Calu3 (cell line): ENCODE measurements at places on chromosomes 5 and 9. TPM values are rescaled to one million over a fixed set of nuclear protein-coding genes. Genes with fewer than 3 reads are reported as not detected.
A peak's percentile ranks its signal among the peaks of the same experiment; 100 is the strongest.

GRCh38 chr5:35861718-35862117 is 5.0 kb downstream of the IL7R start:
- no peaks in the 10 kb centered on the region for H3K4me1 ChIP-seq
- no peaks in the 10 kb centered on the region for H3K36me3 ChIP-seq
- H3K27me3 ChIP-seq = no peaks in the 10 kb centered on the region
- H3K4me3 ChIP-seq = no peak overlapping the region
- DNase-seq = no peak
- no peak overlapping the region for H3K27ac ChIP-seq

DNA sequence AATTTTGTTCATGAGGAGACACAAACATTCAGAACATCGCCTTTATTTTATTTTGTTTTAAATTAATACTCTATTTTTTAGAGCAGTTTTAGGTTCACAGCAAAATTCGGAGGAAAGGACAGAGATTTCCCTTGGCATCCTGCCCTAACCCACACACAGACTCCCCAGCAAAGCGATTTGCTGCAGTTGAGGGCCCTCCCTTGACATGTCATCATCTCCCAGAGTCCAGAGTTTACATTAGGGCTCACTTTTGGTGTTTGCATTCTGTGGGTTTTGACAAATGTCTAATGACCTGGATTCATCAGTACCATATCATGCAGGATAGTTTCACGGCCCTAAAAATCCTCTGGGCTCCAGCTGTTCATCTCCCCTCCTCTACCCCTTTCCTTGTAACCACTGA is 33.6 kb upstream of the COL5A1 start:
- H3K4me1 ChIP-seq = no peaks in the 10 kb centered on the region
- no peak for DNase-seq
- no peak overlapping the region for H3K27ac ChIP-seq
- no peaks in the 10 kb centered on the region for H3K27me3 ChIP-seq

- no peaks in the 10 kb centered on the region for H3K4me1 ChIP-seq
- peaks cover 49% of the 10 kb centered on the region for H3K27me3 ChIP-seq
- no peaks in the 10 kb centered on the region for H3K36me3 ChIP-seq
Observed at GRCh38 chr9:85466834-85467233, 274.9 kb downstream of the AGTPBP1 start.

DNA sequence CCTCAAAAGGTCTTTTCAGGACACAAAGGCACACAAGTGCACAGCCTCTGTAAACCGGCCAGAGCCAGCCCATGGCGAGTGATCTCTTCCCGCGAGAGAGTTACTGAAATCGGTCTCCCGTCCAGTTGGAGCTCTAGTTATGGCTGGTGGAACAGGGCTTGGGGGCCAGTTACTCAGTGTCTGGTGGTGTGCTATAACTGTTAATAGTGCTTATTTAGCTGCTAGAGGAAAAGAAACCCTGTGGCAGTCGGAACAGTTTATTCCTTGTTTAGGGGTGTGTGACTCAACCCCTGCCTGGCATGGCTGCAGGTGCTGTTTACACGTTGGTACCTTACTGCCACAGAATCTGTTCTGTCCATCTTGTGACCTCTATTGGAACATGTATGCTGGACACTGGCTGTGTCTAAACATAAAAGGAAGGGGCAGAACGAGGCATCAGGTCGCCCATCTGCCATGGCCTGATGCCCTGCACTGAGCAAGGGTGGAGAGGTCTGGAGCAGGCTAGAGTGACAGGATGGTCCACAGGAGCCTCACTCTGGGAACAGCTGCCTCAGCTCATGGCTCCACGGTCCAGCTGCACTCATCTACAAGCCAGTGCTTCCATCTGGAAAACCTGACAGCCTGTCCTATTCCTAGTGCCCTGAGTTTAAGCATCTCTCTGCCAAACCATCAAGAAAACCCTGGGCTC is 49.6 kb upstream of the SIMC1 start:
- H3K4me1 ChIP-seq = no peaks in the 10 kb centered on the region
- H3K4me3 ChIP-seq = no peak overlapping the region
- no peak for DNase-seq
- no peaks in the 10 kb centered on the region for H3K36me3 ChIP-seq
- H3K27ac ChIP-seq = no peak overlapping the region

DNA sequence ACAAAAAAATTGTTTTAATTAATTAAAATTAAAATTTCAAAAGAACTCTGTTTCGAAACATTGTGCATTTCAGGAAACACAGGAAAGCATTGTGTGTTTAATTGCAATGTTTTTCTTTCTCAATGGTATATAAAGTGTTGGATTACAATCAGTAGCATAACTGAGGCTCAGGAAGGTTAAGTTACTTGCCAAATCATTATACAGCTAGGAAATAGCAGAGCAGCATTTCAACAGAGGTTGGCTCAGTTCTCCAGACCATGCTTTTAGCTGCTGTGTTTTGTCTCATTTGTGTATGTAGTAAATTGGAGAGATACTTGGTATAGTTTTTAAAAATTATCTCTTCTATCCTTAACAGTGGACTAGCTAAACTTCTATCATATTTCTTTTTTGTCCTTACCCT is 30.0 kb upstream of the CAMLG start:
- H3K4me3 ChIP-seq = no peak overlapping the region
- no peaks in the 10 kb centered on the region for H3K27me3 ChIP-seq
- H3K36me3 ChIP-seq = peaks cover 66% of the 10 kb centered on the region
- H3K4me1 ChIP-seq = no peaks in the 10 kb centered on the region

- peak; percentile 10 for DNase-seq
- peak overlapping the region; percentile 90 for H3K4me3 ChIP-seq
- peak overlapping the region; percentile 27 for H3K27ac ChIP-seq
- H3K4me1 ChIP-seq = peaks cover 22% of the 10 kb centered on the region
- peaks cover under 1% of the 10 kb centered on the region for H3K27me3 ChIP-seq
Observed at GRCh38 chr9:137130176-137130755, 8.7 kb upstream of the GRIN1 start.

DNA sequence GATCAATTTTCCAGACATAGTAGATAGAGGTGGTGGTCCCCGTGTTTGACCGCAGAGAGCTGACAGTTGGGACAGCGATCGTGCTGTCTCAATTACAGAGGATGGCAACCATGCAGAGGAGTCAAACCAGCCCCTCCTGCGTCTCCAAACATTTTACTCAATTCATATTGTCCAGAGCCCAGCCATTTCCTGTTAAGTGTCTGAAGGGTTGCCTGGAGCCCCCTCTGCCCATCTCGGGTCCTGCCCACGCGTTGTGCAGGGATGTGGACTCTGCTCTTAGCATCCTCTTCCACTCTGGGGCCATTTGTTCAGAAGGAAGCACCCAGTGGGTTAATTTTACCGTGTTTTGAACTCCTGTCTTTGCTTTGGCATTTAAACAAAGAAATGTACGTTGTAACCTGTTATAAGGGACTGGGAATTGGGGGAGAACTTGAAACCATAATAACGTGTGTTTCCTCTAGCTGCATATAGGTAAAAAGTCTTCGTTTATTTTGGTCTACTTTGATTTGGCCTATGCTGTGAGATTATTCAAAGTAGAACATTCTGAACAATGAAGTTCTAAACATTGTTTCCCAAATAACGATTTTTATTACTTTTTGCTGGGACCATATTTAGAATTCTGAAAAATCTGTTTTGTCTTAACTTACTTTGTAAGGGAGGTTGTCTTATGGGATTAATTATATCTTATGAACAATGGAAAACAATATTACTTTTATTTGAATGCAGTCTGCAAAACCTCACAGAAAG is 876 bp downstream of the EGFLAM start:
- no peak for DNase-seq
- no peaks in the 10 kb centered on the region for H3K36me3 ChIP-seq
- H3K4me3 ChIP-seq = no peak overlapping the region
- no peak overlapping the region for H3K27ac ChIP-seq
- peaks cover 99% of the 10 kb centered on the region for H3K27me3 ChIP-seq
- no peaks in the 10 kb centered on the region for H3K4me1 ChIP-seq

GRCh38 chr5:169336242-169336641 is 35.3 kb upstream of the SLIT3 start:
- H3K4me3 ChIP-seq = no peak overlapping the region
- DNase-seq = no peak
- no peaks in the 10 kb centered on the region for H3K4me1 ChIP-seq

- H3K36me3 ChIP-seq = peaks cover 10% of the 10 kb centered on the region
- peaks cover 8% of the 10 kb centered on the region for H3K4me1 ChIP-seq
- no peak overlapping the region for H3K27ac ChIP-seq
Observed at GRCh38 chr5:172178991-172179989, 8.7 kb downstream of the STK10 start.

- H3K36me3 ChIP-seq = no peaks in the 10 kb centered on the region
- no peak for DNase-seq
- no peaks in the 10 kb centered on the region for H3K4me1 ChIP-seq
Observed at GRCh38 chr5:2857837-2858236, 106.4 kb upstream of the IRX2 start.

GRCh38 chr5:77993141-77993854 is 217.2 kb upstream of the TBCA start:
- H3K36me3 ChIP-seq = peaks cover 10% of the 10 kb centered on the region
- H3K4me1 ChIP-seq = no peaks in the 10 kb centered on the region
- no peak for DNase-seq
- no peak overlapping the region for H3K4me3 ChIP-seq

- H3K27me3 ChIP-seq = no peaks in the 10 kb centered on the region
- H3K27ac ChIP-seq = no peak overlapping the region
- H3K36me3 ChIP-seq = no peaks in the 10 kb centered on the region
- no peaks in the 10 kb centered on the region for H3K4me1 ChIP-seq
Observed at GRCh38 chr9:69346596-69347390, 21.8 kb downstream of the ENTREP1 start.

- no peak overlapping the region for H3K4me3 ChIP-seq
- H3K27ac ChIP-seq = no peak overlapping the region
- no peaks in the 10 kb centered on the region for H3K27me3 ChIP-seq
- no peak for DNase-seq
Observed at GRCh38 chr9:108322326-108323098, 533.3 kb downstream of the ACTL7B start.

GRCh38 chr5:173542964-173543363 is 73.5 kb downstream of the BOD1 start:
- no peaks in the 10 kb centered on the region for H3K4me1 ChIP-seq
- DNase-seq = no peak
- no peaks in the 10 kb centered on the region for H3K36me3 ChIP-seq
- H3K27me3 ChIP-seq = peaks cover 10% of the 10 kb centered on the region
- H3K27ac ChIP-seq = no peak overlapping the region

DNA sequence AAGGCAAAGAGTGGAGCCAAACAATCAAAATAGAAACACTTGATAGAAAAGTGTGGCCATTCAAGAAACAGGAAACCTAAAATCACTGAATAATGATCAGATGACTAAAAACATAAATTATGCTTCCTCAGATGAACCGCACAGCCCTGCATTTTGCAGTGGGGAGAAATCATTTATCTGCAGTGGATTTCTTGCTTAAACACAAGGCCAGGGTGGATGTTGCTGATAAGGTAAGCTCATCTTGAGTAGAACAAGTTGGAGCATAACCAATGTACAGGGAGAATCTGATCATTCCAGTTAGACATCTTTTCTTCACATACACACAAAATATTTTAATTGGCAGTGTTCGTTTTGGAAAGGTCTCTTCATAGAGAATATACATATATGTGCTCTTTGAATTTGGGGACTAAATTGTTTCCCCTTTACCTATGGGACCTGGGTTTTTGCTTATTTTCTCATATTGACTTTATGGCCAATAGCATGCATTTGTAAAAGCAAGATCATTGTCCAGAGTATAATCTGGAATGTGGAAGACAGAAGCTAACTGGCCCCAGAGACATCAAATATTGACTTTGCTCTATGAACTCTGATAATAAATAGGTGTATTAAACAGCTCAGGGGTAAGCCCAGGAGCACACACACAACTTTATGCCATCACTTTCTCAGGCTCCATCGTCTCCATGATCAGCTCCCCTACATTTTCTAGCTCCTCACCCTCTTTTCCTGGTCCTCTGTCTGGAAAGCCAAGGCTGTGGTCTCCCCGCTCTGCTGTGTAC is 9.1 kb downstream of the ANKDD1B start:
- no peaks in the 10 kb centered on the region for H3K27me3 ChIP-seq
- DNase-seq = no peak
- H3K4me3 ChIP-seq = no peak overlapping the region

- no peaks in the 10 kb centered on the region for H3K36me3 ChIP-seq
- peaks cover 44% of the 10 kb centered on the region for H3K27me3 ChIP-seq
- no peaks in the 10 kb centered on the region for H3K4me1 ChIP-seq
- no peak for DNase-seq
Observed at GRCh38 chr9:122228568-122229484, at the start of gene LHX6. LHX6 (minus strand) TSS chr9:122228957; CDS start chr9:122228740, 217 bp downstream.

- no peaks in the 10 kb centered on the region for H3K4me1 ChIP-seq
- no peak overlapping the region for H3K4me3 ChIP-seq
- H3K27ac ChIP-seq = no peak overlapping the region
- no peaks in the 10 kb centered on the region for H3K36me3 ChIP-seq
Observed at GRCh38 chr5:122434205-122434970, 122.4 kb downstream of the SNCAIP start.

DNA sequence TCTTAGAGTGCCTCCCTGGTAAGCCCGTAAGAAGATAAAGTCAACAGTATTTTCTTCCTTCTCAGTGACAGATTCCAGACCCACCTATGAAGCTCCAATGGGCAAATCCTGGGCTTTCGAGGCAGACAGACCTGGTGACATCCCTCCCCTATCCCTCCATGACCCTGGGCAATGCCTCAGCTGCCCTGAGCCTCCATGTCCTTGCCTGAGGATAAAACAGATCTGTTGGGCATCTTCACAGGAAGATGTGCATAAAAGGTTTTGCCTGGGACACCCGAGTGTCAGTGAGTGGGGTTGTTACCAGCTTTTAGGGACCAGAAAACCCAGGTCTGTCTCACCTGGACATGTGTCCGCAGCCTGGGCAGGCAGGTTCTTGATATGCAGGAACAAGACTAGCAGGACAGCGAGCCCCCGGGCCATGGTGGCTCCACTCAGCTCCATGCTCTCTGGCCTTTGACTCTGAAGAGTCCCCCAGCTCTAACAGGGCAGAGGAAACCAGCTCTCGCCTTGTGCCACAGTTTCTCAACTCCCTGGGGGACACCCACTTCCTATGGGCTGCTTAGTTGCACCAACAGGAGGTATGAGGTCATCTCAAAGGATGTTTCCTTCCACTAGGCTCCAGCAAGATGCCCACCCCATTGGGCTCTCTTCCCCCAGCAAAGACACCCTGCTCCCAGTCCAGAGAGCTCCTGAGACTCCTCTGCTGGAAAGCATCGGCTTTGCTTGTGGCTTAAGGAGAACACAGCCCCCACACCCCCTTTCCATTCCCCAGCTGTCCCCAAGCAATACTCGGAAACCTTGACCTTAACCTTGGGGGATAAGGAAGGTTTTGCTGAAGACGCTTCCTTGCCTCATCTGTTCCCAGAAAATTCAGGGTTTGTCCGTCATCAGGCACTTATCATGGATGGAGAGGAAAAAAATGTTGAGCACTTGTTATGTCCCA is at the start of gene FCN1:
Gene FCN1 (minus strand): TSS at position 482 of the 943 bp plus-strand sequence. CDS start 41 bp downstream, at position 441.
- H3K27ac ChIP-seq = no peak within 1 kb of the TSS
- no peak for DNase-seq
- H3K4me1 ChIP-seq = no peaks in the 10 kb centered on the region
- H3K36me3 ChIP-seq = no peaks in the 10 kb centered on the region

- H3K27ac ChIP-seq = no peak overlapping the region
- H3K4me1 ChIP-seq = no peaks in the 10 kb centered on the region
- no peaks in the 10 kb centered on the region for H3K36me3 ChIP-seq
- no peak overlapping the region for H3K4me3 ChIP-seq
Observed at GRCh38 chr9:792331-793260, 48.9 kb upstream of the DMRT1 start.

RASA1 gene
- total RNA-seq = 163 and 193 TPM in 2 replicates

MUSK gene
- total RNA-seq = not detected in 2 replicates

NXNL2 gene
- total RNA-seq = 1.4 TPM in 2 replicates

FLT4 gene
- total RNA-seq = not detected in 2 replicates

MCIDAS gene
- 4.4 and 4.9 TPM in 2 replicates for total RNA-seq

COL5A1 gene
- not detected in 2 replicates for total RNA-seq

GRM6 gene
- not detected in 2 replicates for total RNA-seq

TPPP gene
- 0.38 and 0.51 TPM in 2 replicates for total RNA-seq
